ENCODE measurements at places on chromosomes 16 and 17. TPM values are rescaled to one million over a fixed set of nuclear protein-coding genes. Genes with fewer than 3 reads are reported as not detected.

- DNase-seq = no peak
These were observed 9.4 kb upstream of the ENGASE start for GRCh38 chr17:79065105-79065670.

DNA sequence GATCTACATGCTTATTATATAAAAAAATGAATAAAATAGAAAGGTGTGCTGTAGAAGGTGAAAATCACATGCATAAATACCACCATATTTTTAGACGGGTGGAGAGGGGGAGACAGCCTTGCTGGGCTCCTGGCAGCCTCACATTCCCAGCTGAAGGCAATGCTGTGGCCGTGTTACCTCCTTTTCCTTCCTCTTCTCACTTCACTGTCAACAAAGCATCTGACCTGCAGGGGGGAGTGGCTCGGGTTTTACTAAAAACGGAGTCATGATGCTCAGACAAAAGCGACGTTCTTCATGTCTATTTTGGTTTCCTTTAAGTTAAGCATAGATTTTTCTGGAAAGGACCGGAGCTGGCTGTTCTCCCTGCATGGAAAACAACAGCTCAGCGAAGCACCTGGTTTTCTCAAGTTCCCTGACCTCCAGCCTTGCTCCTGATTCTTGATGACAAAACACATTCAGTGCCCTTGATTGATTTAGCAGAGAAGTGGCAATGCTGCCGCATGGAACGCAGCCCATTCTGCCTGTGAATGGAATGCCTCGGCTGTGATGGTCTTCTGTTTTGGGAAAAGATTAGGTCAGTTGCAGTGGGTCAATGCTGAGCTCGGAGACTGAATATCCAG, 5.5 kb upstream of the RPTOR start:
- DNase-seq = no peak

- DNase-seq = no peak
These were observed 242.3 kb downstream of the RBFOX3 start for GRCh38 chr17:79368521-79368920.

DNA sequence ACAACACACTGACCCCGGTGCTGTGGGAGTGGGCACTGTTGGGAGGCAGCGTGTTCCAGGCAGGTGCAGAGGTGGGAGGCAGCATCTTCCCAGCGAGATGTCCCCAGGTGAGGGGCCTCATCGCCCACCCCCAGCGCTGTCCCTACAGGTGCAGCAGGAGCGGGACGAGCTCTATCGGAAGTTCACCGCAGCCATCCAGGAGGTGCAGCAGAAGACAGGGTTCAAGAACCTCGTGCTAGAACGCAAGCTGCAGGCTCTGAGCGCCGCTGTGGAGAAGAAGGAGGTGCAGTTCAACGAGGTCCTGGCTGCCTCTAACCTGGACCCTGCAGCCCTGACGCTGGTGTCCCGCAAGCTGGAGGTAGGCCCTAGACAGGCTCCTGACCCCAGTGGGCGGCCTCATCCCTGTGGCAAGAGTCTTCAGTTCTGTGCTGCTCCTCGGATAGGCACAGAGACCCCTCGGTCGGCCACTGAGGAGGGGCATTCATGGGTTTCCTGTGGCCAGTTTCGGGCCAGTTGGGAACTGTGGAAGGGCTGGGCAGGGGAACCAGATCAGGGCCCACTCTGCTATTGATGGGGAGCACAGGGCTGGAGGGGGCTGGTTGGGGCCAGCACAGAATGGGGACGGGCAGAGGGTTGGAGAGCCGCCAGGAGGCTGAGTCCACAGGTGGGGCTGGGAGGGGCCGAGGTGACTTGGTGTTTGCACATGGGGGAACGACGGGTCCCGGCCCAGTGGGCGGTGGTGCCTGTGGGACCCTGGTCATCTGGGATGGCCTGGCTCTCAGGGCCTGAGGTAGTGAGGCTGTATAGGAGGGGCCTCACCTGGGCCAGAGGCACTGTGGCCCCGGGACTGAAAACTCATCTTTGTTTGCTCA, 21.1 kb upstream of the DBNDD1 start:
- DNase-seq = no peak

- no peak for DNase-seq
These were observed 14.6 kb upstream of the KCNJ16 start for GRCh38 chr17:70060415-70060814.

- DNase-seq = no peak
These were observed 256.9 kb upstream of the PMFBP1 start for GRCh38 chr16:72428681-72429376.

DNA sequence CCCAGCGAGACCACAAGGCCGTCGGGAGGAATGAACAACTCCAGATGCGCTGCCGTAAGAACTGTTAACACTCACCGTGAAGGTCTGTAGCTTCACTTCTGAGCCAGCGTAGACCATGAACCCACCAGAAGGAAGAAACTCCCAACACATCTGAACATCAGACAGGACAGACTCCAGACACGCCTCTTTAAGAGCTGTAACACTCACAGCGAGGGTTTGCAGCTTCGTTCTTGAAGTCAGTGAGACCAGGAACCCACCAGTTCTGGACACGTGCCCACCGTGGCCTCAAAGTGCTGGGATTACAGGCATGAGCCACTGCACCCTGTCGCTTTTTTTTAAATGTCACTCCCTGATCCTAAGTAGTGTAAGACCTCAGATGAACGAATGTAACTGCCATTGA, 17.3 kb downstream of the KPNA2 start:
- no peak for DNase-seq

DNA sequence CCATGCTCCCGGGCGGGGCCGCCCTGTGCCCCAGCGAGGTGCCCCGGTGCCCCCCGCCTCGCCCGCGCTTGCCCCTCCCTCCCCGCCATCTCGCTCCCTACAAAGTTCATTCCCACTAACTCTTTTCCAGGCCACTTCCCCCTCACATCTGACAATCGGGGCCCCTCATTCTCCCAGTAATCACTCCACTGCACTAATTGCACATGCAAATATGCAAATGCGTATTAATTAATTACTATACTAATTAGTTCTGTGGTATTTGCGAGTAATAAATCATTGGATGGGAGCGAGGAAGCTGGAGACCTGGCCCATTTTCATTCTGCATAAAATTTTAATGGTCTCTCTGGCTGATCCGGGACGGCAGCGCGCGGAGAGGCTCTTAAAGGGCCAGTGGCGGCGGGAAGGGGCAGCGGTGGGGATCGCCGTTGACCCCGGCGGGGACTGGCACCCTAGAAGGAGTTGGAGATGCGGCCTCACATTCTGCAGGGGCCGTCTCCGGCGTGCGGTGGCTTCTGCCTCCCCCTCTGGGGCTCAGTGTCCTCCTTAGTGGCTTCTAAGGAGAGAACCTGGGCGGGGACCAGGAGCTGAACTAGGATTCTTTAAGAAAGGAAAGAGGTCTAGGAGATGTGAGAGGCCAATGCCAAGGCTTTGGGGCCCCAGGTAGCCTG, 8.4 kb upstream of the PPP1R1B start:
- DNase-seq = no peak

- DNase-seq = no peak
These were observed 129.4 kb upstream of the SEC14L1 start for GRCh38 chr17:77011173-77012011.

DNA sequence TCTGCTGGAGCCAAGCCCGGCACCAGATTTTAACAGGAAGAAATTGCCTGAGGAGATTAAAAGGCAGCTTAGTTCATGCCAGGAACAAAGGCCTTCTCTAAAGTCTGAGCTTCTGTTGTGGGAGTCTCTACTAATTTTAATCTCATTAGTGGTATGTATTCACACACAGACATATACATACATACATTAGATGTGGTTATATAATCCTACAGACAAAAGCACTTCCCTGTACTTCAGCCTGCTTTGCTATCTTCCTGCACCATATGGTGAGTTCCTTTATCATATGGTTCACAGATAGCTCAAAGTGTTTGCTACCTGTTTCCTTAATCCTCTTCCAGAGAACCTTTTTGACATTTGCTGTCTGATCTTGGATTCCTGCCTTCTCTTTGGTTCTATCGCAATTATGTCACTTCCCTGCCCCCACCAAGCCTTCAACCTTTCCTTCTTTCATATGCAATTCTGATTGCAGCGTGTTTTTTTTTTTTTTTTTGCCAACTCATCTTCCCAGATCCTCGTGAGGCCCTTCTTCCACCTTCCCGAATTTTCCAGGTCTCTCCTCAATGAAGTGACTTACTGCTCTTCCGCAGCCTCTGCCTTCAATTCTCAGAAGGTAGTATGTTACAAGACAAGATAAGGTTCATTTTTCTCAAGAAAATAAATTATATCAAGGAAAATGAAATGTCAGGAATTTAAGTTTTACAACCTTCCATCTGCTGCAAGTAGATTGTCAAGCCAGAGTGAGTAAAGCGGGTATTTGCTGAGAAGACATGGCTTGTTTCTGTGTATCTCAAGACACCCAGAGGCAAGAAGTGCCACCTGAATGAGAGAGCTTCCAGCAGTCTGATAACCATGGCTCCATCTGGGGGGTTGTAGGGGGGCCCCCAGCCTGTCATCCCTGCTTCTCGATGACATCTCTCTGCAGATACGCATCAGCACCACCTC, 120.2 kb upstream of the CACNG3 start:
- no peak for DNase-seq

GRCh38 chr16:721765-722540, 1.0 kb downstream of the ANTKMT start:
- DNase-seq = no peak

The KRTAP9-4 gene
- not detected for total RNA-seq

The FGF11 gene
- 1.9 TPM for total RNA-seq
